Sigmoid colon (tissue), 7 donors: ENCODE measurements at places on chromosomes 4 and X. TPM values are rescaled to one million over a fixed set of nuclear protein-coding genes. Genes with fewer than 3 reads are reported as not detected.

The MAGED4B gene
- total RNA-seq: 25.5 TPM

The ZFX gene
- 62.3 TPM for total RNA-seq

DNA sequence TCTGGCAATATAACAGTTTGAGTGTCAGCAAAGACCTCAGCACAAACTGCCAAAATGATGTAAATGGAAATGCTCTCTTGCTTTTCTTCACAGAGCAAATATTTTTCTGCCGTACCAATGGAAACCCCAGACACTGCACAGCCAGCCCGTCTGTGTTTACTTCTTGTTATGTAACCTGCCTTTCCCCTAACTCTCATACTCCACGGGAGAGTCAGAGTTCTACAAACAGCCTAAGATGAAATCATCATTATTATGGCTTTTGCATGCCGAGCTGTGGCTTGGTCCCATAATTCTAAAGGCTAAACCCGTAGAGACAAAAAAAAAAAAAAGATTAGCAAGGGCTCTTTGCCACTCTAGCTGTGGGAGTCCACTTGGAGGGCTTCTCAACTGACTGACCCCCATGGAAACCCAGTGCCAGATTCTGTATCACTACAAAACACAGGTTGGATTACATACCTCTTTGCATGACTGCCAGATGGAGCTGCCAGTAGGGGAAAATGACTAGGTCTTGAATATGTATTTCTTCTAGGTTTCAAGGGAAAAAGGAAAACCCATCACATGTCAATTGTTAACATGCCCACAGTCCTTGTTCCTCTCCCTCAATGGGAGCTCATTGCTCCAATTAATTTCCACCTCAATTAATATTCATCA, 197.2 kb upstream of the CNKSR2 start:
- no peak overlapping the region for H3K4me3 ChIP-seq
- H3K27ac ChIP-seq: no peak overlapping the region
- H3K4me1 ChIP-seq: no peaks in the 10 kb centered on the region
- no peaks in the 10 kb centered on the region for H3K27me3 ChIP-seq
- no peaks in the 10 kb centered on the region for H3K36me3 ChIP-seq

- H3K36me3 ChIP-seq: no peaks in the 10 kb centered on the region
- DNase-seq: no peak
- no peaks in the 10 kb centered on the region for H3K4me1 ChIP-seq
- H3K27me3 ChIP-seq: no peaks in the 10 kb centered on the region
- no peak overlapping the region for H3K27ac ChIP-seq
- no peak overlapping the region for H3K4me3 ChIP-seq
These were observed 329.1 kb upstream of the MAD2L1 start for GRCh38 chr4:120395746-120396145.

DNA sequence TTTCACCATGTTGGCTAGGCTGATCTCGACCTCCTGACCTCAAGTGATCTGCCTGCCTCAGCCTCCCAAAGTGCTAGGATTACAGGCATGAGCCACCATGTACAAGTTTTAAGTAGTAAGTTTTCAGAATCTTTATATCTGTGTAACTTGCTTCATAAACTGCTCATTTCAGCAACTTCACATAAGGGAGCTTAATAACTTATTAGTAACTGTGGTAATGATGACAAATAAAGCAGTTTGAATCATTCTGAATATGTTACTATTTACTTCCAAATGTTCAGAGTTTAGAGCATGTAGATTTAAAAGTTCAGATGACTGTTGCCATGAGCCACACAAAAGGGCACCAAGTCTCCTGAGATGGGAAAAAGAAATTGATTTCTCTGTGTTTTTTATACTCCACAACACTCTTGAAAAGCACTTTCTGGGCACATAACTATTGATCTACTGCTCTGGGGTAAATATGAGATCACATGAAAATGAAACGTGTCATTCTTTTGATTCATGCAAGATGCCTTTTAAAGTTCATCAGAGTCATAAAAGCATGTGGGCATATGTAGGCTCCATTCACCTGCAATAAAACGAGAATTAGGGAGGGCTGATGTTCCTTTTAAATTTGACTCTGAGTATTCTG, 14.1 kb upstream of the CA5B start:
- no peaks in the 10 kb centered on the region for H3K4me1 ChIP-seq
- H3K36me3 ChIP-seq: no peaks in the 10 kb centered on the region
- H3K27ac ChIP-seq: no peak overlapping the region
- no peak for DNase-seq

GRCh38 chr4:173057901-173058300, 110.7 kb upstream of the GALNT7 start:
- no peaks in the 10 kb centered on the region for H3K36me3 ChIP-seq
- no peak overlapping the region for H3K4me3 ChIP-seq
- H3K4me1 ChIP-seq: no peaks in the 10 kb centered on the region
- H3K27me3 ChIP-seq: no peaks in the 10 kb centered on the region

- H3K27ac ChIP-seq: no peak overlapping the region
- no peaks in the 10 kb centered on the region for H3K4me1 ChIP-seq
- no peaks in the 10 kb centered on the region for H3K36me3 ChIP-seq
- no peak overlapping the region for H3K4me3 ChIP-seq
- no peak for DNase-seq
These were observed 448.7 kb upstream of the FAT1 start for GRCh38 chr4:187172340-187172761.

- no peak for DNase-seq
- peak overlapping the region; percentile 7 for H3K27ac ChIP-seq
- no peaks in the 10 kb centered on the region for H3K4me1 ChIP-seq
- H3K36me3 ChIP-seq: no peaks in the 10 kb centered on the region
These were observed 54.2 kb downstream of the AWAT2 start for GRCh38 chrX:69995362-69996112.

GRCh38 chrX:134670134-134670924, 12.1 kb upstream of the PLAC1 start:
- no peaks in the 10 kb centered on the region for H3K4me1 ChIP-seq
- H3K27ac ChIP-seq: no peak overlapping the region
- H3K27me3 ChIP-seq: no peaks in the 10 kb centered on the region
- H3K4me3 ChIP-seq: no peak overlapping the region
